Cardiac fibroblast (primary cell): ENCODE measurements at places on chromosomes 13 and 19.

- no peak for DNase-seq
Observed at GRCh38 chr13:113116206-113116800, 6.3 kb upstream of the F10 start.

DNA sequence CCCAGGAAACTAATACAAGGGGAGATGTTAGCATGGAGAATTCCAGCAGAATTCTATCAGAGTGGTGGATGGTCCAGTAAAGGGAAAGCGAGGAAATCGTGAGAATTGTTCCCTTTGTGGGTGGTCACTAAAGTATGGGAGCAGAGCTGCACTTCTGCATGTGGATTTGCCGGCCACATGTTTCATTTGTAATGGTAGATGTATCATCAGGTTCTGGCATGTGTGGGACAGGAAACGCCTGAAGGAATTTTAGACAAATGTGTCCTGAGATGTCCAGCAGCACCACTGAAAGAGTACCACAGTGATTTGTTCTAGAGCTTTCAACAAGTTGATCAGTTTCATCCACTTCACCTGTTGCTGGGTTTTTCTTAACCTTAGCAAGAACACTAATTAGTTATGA, 308.4 kb downstream of the SHISA2 start:
- no peak for DNase-seq

DNA sequence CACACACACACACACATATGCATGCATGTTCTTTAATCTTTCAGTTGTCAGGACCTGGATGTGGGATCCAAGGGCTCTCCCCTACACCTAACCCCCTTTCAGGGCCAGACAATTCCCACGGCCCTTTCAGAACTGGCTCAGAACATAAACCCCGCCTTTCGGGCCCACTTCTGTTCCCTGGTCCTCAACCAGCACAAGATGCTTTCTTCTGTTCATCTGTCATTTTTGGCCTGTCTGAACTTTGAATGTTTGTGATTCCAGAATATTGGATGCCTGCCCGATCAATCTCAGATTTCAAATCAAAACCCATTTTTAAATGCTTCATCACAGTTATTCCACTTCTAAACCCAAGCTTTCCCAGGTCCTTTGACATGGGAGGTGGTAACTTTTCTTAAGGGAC, 167.3 kb downstream of the USP12 start:
- no peak for DNase-seq

GRCh38 chr13:110548891-110549794, 12.4 kb downstream of the RAB20 start:
- DNase-seq = peak; percentile 7

DNA sequence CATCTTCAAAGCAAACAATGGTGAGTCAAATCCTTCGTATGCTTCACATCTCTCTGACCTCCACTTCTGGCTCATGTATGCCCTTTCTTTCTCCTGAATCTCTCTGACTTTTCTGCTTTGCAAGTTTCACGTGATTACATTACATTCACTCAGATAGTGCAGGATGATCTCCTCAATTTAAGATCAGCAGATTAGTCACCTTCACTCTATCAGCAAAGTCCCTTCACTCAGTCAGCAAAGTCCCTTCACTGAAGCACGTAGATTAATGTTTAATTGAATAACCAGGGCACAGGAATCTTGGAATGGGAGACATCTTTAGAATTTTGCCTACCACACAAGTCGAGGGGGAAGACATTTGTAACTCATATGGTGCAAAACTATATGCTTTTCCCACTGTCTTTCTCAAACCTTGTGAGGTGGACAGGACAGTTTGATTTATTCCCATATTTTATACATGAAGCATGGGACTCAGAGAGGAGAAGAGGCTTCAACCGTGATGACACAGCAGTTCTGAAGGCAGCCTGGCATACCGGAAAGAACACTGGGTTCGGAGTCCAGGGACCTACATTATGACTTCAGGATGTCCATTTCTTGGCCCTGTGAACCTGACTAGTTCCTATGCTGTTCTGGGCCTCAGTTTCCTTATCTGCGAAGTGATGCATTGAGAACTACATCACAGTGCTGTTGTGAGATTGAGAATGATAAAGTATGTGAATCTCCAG, 23.3 kb downstream of the SIGLECL1 start:
- DNase-seq = no peak

GRCh38 chr19:13652810-13653590, 111.3 kb upstream of the MRI1 start:
- no peak for DNase-seq

GRCh38 chr13:32310134-32310706, 4.9 kb downstream of the ZAR1L start:
- peak; percentile 82 for DNase-seq

DNA sequence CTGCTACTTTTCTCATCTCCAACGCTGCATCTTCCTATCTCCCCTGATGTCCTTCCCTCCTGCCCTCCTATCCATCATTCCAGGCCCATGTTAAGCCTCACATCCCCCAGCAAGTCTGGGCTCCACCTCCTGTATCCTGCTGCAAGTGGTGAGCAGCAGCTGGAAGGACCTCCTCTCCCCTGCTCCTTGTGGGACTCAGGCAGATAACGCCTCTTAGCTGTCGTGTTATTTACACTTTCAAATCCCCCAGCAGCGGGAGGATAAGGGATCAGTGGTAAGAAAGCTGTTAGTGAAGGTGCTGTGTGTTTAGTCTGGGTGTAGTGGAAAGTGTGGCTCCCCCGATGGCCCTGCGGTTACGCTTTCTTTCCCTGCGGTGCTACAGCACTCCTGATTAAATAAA, 211.9 kb downstream of the ZNF536 start:
- DNase-seq = no peak

GRCh38 chr13:41461527-41462139, 4.3 kb downstream of the RGCC start:
- DNase-seq = no peak

GRCh38 chr19:49781394-49781793, 14.6 kb downstream of the AP2A1 start:
- no peak for DNase-seq
